ENCODE measurements at places on chromosomes 6 and 20.

GRCh38 chr20:41366546-41367392 is at the start of gene EMILIN3:
EMILIN3 (minus strand) TSS chr20:41366818; CDS start chr20:41366634, 184 bp downstream.
- DNase-seq = no peak

- no peak for DNase-seq
Observed at GRCh38 chr20:39855799-39856198, 833.2 kb downstream of the MAFB start.

- no peak for DNase-seq
Observed at GRCh38 chr20:52494244-52494643, 302.7 kb upstream of the ZFP64 start.

DNA sequence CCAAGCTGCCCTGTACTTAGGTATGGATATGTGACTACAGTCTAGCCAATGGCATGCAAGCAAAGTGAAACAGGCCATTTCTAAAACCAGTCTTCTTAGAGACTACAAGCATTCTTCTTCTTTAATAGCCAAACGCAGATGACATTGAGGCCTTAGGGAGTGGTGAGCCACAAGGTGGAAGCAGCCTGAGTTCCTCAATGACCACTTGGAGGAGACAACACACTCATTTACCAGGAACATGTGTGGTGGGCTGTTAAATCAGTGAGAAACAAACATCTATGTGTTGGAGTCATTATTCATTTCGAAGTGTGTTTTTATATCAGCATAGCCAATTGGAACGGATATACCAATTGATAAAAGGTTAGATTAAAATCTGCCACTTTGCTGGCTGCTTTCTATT is 122.0 kb downstream of the GFRAL start:
- no peak for DNase-seq

- DNase-seq = no peak
Observed at GRCh38 chr6:159221486-159222170, 52.4 kb downstream of the FNDC1 start.

- peak; percentile 6 for DNase-seq
Observed at GRCh38 chr6:4402477-4402976, 267.2 kb upstream of the ECI2 start.

DNA sequence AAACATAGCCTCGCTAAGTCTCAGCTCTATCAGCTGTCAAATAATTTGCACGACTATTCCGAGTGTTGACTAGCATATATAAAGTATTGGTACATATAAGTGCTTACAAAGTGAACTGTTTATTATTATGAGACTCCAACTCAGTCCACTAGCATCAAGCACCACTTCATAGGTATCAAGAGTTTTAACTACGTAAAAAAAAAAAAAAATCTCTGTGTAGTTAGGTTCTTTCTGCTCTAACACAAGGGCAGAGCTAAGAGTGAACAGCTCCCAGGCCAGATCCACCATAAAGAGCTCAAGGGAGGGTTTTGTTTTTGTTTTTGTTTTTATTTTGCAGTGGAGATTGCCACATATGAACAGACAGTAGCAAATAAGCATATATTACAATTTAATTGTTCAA is 309.8 kb upstream of the SGK1 start:
- no peak for DNase-seq

DNA sequence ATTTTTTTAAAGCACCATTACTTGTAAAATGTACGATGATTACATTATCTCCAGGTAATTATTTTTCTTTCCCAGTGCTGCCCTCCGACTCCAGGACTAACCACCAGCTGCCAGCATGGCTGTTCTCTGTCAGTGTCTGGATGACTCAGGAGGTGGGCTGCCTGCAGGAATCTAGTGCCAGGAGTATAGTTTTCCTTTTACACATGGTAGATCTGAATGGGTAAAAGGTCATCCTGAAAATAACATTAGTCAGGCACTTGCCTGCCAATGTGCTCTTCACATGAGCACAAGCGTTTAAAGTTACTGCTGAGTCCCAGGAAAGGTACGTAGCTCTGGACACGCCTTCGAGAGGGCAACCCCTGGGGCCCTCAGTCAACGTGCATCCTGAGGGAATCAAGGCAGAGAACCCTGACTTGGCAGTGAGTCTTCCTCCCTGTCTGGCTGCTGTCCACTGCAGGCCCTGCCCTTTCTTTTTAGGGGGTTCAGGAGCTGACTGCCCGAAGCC is 2.4 kb downstream of the DYNLT1 start:
- DNase-seq = no peak
